Left lung (tissue), 14 donors: ENCODE measurements at places on chromosomes 7 and 10.
A peak's percentile ranks its signal among the peaks of the same experiment; 100 is the strongest.

GRCh38 chr7:121078701-121079227 lies 90.3 kb downstream of the CPED1 start:
- no peak for DNase-seq

GRCh38 chr7:141339603-141340002 lies 211.6 kb upstream of the AGK start:
- no peak for DNase-seq

GRCh38 chr10:130740915-130741750 lies 570.4 kb downstream of the TCERG1L start:
- no peak for DNase-seq

GRCh38 chr10:49270565-49270964 lies 28.4 kb upstream of the C10orf71 start:
- no peak for DNase-seq

DNA sequence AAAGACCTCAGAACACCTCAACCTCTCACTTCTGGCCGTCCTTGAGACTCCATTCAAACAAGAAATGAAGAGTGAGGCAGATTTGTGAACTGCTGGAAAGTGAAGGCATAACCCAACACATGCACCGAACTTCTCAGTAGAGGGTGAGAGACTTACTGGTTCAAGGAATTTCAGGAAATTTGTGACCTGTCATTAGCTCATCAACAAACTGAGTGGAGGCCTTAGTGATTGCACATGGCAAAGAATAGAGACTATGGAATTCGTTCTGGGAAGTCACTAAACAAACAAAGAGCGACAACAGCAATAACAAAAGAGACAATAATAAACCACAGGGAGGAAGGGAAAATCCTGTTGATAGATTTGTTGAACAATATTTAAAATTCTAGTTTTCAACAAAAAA lies 125.0 kb upstream of the AKR1E2 start:
- no peak for DNase-seq

DNA sequence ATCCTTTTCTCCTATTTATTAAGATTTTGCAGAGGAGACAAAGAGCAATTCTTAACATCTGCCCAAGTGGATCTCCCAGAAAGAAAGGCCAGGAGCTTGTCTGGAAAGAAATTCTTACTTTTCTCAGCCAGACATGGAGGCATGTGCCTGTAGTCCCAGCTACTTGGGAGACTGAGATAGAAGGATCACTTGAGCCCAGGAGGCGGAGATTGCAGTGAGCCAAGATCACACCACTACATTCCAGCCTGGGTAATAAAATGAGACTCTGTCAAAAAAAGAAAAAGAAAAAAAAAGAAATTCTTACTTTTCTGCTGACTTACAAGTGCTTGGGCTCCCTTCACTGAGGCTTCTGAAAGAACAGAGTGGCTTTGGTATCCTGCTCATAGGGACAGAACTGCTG lies 2.4 kb upstream of the CYP3A43 start:
- no peak for DNase-seq

DNA sequence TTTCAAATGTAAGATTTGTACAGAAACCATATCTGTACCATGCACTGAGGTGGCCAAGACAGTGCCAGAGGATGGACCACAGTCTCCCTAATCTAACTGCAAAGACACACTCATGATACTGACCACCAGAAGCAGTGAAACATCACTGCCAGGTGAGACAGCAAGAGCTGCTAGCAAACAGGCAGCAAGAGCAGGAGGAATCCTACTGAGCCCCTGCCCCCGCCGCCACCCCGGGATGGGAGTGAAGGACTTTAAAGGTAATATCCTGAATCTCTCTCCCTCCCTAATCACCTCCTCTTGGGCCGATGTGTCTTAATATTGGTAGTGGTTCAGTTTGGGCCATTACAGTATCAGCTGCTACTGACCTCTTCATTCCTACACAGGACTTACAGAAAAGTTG lies 144.3 kb downstream of the XPNPEP1 start:
- DNase-seq, result peak; percentile 48
